ENCODE measurements at places on chromosomes 3 and 15. TPM values are rescaled to one million over a fixed set of nuclear protein-coding genes. Genes with fewer than 3 reads are reported as not detected.

Gene AHSG
- total RNA-seq = not detected

GRCh38 chr3:52310861-52311575 is 5.1 kb upstream of the DNAH1 start:
- no peak for DNase-seq

Gene CYB561D2
- 16.8 TPM for total RNA-seq

DNA sequence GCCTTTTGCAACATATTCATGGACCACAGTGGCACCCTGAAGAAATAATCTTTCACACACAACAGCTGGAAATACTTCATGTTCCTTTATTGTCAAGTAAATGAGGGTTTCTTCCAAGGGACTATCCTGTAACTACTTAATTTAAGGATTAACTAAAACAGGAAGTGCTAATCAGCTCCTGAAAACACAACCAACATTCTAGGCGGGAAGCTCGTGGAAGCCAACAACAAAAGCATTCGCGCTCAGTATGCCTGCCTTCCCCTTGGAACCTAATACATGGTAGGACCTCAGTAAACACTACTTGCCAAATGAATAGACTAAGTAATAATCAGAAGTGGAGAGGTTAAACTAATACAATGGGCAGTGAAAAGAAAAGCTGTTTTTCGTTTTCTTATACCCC is 300.9 kb downstream of the RORA start:
- DNase-seq = no peak

DNA sequence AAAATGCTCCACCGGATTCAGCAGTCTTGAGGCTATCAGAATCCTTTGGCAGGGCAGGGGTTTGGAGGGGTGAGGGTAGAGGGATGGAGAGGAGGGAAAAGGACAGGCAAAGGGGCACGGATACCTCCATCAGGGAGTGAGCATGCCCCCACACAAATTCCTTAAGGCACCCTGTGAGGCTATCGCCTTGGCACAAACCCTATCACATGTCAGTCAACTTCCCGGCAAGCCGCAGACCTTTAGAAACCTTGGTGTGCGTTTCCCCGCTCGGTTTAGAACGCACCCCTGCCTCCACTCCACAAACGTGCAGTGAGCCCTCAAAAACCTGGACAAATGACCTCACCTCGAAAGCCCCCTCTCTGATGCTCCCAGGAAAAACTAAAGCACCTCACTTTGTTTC is 422 bp upstream of the SETMAR start:
- DNase-seq = no peak

GRCh38 chr15:99476413-99477222 is 89.2 kb upstream of the MEF2A start:
- DNase-seq = no peak

DNA sequence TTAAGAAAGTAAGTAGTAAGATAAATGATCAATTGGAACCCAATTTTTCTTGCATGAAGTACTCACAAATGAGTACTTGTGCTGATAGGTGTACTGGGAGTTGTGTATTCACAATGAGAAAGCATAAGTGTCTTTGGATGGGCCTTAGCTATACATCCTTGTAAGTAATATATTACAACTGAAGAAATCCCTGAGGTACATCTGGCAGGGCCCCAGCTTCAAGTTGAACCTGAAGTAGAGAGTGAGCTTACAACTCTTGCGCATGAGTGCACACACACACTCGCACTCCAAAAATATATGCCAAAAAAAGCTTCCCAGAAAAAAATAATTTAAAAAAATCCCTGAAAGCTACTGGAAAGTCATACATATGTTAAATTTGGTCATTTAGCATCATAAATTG is 222.5 kb downstream of the ROBO2 start:
- DNase-seq = no peak

Gene ZBTB11
- 15.8 TPM for total RNA-seq

GRCh38 chr3:50423543-50423942 is 64.2 kb upstream of the TMEM115 start:
- no peak for DNase-seq

Gene NANOGP8
- total RNA-seq = 91.5 TPM

Data from H9 (cell line).